Activated CD4-positive, alpha-beta memory T cell treated with anti-CD3 and anti-CD28 coated beads, Interleukin-2, amount 10 ng/mL, durations not matched to agents 7 days and 5 days (primary cell): ENCODE measurements at places on chromosomes 11 and 22. TPM values are rescaled to one million over a fixed set of nuclear protein-coding genes. Genes with fewer than 3 reads are reported as not detected.

DNA sequence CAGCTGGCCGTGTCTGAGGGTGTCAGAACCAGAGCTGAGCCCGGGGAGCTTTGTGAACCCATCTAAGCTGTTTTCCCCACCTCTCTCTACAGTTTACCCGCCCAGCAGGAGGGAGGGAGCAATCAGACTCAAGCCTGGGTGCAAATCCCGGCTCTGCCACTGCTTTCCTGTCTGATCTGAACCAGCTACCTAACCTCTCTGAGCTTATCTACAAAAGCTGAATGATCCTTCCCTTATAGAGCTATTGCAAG is 252 bp downstream of the APOL2 start:
- peaks cover 51% of the 10 kb centered on the region for H3K36me3 ChIP-seq
- DNase-seq = no peak
- peaks cover 3% of the 10 kb centered on the region for H3K27me3 ChIP-seq
- peak overlapping the region; percentile 95 for H3K4me3 ChIP-seq

GRCh38 chr11:16926883-16927626 is 87.2 kb downstream of the PLEKHA7 start:
- H3K36me3 ChIP-seq = no peaks in the 10 kb centered on the region
- peaks cover 35% of the 10 kb centered on the region for H3K27me3 ChIP-seq
- no peak overlapping the region for H3K4me3 ChIP-seq
- H3K4me1 ChIP-seq = peaks cover 12% of the 10 kb centered on the region

- H3K4me3 ChIP-seq = no peak overlapping the region
- H3K27me3 ChIP-seq = no peaks in the 10 kb centered on the region
- H3K36me3 ChIP-seq = no peaks in the 10 kb centered on the region
- H3K27ac ChIP-seq = peak overlapping the region; percentile 48
Observed at GRCh38 chr22:40476341-40476740, 105.9 kb downstream of the SGSM3 start.

DNA sequence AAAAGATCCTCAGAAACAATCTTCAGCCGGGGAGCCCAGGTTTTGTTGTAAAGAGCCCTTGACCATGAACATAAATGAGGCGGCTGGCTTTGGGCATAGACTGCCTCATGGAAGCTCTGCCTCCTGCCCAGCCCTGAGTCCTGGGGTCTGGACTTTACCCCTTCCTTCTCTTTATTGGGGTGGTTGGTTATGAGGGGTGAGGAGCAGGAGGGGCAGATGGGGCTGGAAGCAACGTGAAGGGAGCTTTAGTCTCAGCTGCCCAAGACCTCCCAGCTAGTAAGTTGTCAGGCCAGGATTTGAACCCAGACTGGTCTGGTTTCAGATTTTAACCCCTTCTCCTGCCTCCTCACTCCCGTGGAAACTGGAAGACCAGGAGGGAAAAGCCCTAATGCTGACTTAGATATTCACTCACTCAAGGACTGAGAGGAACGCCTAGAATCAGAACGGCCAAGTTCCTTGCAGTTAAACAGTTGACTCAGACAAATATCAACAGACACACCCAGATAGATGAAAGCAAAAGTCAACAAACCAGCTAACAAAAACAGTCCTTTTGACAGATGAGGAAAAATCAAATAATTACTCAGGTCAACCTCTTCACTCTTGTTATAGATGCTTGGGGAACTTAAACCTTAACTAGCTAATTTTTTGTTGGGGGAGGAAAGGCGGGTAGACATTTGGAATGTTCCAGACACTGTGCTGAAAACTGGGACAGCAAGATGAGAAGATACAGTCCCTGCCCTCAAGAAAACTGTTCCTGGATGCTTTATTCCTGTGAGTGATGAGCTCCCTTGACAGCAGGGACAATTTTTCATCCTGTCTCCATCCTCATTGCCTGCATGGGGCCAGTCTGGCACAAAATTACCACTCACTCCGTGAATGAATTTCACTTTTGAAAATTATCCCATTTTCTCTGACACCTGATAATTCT is 20.8 kb upstream of the ARRB1 start:
- no peak for DNase-seq
- no peak overlapping the region for H3K27ac ChIP-seq
- H3K27me3 ChIP-seq = no peaks in the 10 kb centered on the region
- H3K4me3 ChIP-seq = no peak overlapping the region
- H3K36me3 ChIP-seq = peaks cover 5% of the 10 kb centered on the region
- H3K4me1 ChIP-seq = peaks cover 28% of the 10 kb centered on the region

SCUBE1 gene
- 0.20 TPM for total RNA-seq

GRCh38 chr11:57276971-57277675 is 40.1 kb upstream of the APLNR start:
- H3K4me3 ChIP-seq = no peak overlapping the region
- no peak for DNase-seq
- no peak overlapping the region for H3K27ac ChIP-seq
- H3K4me1 ChIP-seq = peaks cover 2% of the 10 kb centered on the region

- H3K27ac ChIP-seq = no peak overlapping the region
- no peak for DNase-seq
- no peaks in the 10 kb centered on the region for H3K36me3 ChIP-seq
Observed at GRCh38 chr11:104813532-104813931, 84.7 kb downstream of the CASP12 start.

DNA sequence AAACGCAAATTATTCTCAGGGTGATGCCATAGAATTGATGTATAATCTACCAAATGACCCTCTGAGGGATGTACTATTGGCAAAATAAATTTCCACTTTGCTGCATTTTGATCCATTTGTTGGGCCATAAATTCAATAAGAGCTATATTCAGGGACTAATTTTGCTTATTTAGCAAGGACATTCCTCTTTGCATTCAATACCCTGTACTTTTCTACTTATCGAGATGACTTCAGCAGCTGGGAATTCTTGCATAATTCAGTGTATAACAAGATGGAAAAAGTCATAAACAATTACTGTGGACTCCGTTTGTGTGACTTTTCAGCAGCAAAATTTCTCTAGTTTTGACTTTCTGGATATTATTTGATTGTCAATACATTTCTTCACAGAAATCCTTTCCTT is 744.7 kb upstream of the CCDC179 start:
- H3K4me1 ChIP-seq = no peaks in the 10 kb centered on the region
- no peak overlapping the region for H3K27ac ChIP-seq
- H3K4me3 ChIP-seq = no peak overlapping the region
- no peaks in the 10 kb centered on the region for H3K36me3 ChIP-seq

- no peaks in the 10 kb centered on the region for H3K36me3 ChIP-seq
- peak; percentile 22 for DNase-seq
- H3K27ac ChIP-seq = no peak overlapping the region
- no peaks in the 10 kb centered on the region for H3K27me3 ChIP-seq
- peaks cover 9% of the 10 kb centered on the region for H3K4me1 ChIP-seq
Observed at GRCh38 chr11:6357222-6357621, 33.1 kb upstream of the SMPD1 start.
